Heart left ventricle (tissue), 16 donors: ENCODE measurements at places on chromosomes 1 and 21.

DNA sequence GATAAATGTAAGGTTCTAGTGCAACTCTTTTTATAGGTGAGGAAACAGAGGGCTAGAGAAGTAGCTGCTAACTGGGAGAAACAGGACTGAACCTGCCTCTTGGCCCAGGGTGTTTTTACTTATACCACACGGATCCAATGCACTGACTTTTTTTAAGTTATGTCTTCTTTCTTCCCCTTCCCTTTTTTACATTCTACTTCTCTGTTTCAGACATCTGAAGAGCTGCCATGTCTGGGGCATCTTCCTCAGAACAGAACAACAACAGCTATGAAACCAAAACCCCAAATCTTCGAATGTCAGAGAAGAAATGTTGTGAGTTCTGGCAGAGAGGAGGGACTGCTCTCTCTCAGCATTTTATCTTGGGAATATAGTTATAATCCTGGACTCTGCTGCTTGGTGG, 1.4 kb downstream of the PFKFB2 start:
- DNase-seq = no peak
- peak overlapping the region; percentile 84 for H3K27ac ChIP-seq
- no peaks in the 10 kb centered on the region for H3K27me3 ChIP-seq
- H3K4me1 ChIP-seq = peaks cover 81% of the 10 kb centered on the region

GRCh38 chr1:53176452-53177208, 20.0 kb upstream of the CPT2 start:
- H3K27me3 ChIP-seq = no peaks in the 10 kb centered on the region
- no peak overlapping the region for H3K4me3 ChIP-seq
- H3K36me3 ChIP-seq = no peaks in the 10 kb centered on the region
- H3K4me1 ChIP-seq = peaks cover 13% of the 10 kb centered on the region
- peak overlapping the region; percentile 32 for H3K27ac ChIP-seq

GRCh38 chr1:9038881-9039760, 12.9 kb upstream of the SLC2A7 start:
- no peaks in the 10 kb centered on the region for H3K4me1 ChIP-seq
- no peaks in the 10 kb centered on the region for H3K27me3 ChIP-seq
- H3K27ac ChIP-seq = no peak overlapping the region
- no peak overlapping the region for H3K4me3 ChIP-seq
- H3K36me3 ChIP-seq = no peaks in the 10 kb centered on the region

GRCh38 chr1:100045206-100045605, 75.4 kb downstream of the SLC35A3 start:
- H3K4me3 ChIP-seq = no peak overlapping the region
- no peak for DNase-seq
- H3K27ac ChIP-seq = no peak overlapping the region
- no peaks in the 10 kb centered on the region for H3K27me3 ChIP-seq
- peaks cover 36% of the 10 kb centered on the region for H3K4me1 ChIP-seq

DNA sequence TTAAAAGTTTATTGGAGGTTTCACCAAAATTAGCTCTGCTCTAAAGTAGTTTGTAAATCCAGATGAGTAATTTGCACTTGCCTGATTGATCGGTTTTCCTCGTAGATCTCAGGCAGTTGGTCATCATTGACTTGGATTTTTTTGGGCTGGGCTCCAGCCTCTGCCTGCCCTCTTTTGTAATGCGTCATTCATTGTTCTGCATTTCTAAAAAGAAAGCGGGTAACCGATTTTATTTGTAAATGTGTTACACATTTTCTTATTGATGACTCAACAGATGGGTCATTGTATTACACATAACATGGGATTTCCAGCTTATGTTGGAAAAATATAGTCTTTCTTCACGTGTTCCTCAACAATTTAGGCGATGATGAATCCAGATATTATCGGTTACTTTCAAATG, 5.5 kb downstream of the ETS2 start:
- DNase-seq = no peak
- H3K27me3 ChIP-seq = no peaks in the 10 kb centered on the region
- peak overlapping the region; percentile 99 for H3K27ac ChIP-seq
- H3K4me3 ChIP-seq = peak overlapping the region; percentile 94
- H3K36me3 ChIP-seq = peaks cover 72% of the 10 kb centered on the region

DNA sequence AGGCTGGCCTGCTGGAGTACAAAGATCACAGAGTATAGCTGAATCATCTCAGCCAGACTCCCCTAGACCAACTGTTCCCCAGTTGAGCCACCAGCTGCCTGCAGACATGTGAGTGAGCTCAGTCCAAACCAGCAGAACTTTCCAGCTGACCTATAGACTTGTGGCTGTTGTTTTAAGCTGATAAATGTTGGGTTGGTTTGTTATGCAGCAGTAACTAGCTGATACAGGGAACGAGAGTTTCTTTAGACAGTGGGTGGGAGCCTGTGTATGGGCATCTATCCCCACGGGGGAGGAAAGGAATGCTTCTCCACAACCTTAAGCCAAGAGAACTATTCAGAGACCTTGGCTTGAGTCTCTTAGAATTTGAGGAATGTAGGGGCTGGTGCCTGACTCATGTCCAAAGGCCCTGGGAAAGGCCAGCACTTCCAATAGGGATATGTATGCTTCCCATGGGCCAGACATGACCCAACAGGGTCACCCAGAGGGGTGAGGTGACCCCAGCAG, 30.1 kb downstream of the SLC1A7 start:
- peaks cover 32% of the 10 kb centered on the region for H3K4me1 ChIP-seq
- no peak overlapping the region for H3K27ac ChIP-seq
- no peak for DNase-seq
- H3K4me3 ChIP-seq = no peak overlapping the region

DNA sequence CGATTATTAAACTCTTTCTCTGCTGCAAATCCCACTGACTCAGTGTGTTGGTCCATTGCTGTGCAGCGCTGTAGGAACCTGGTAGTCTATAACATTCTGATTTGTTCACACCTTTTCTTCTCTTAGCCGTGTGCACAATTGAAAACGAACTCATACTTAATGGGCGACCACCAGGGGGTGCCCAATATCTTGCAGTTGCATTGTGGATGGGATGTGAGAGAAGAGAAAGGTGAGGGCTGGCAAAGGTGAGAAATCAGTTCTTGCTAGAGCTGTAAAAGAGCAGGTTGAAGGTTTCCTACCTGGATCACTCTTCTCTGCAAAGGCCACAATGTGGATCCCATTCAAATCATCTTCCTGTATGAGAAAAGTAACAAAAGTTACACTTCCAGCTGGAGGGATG, 51.0 kb downstream of the CASQ2 start:
- no peak for DNase-seq
- peaks cover 21% of the 10 kb centered on the region for H3K36me3 ChIP-seq
- H3K27me3 ChIP-seq = no peaks in the 10 kb centered on the region
- no peak overlapping the region for H3K4me3 ChIP-seq
- H3K27ac ChIP-seq = no peak overlapping the region
